ENCODE measurements at places on chromosomes 7 and 10.

GRCh38 chr7:154853063-154853726 is 149.7 kb downstream of the PAXIP1 start:
- DNase-seq, result no peak

- DNase-seq, result no peak
Measured at GRCh38 chr7:44310221-44310848, 15.1 kb downstream of the CAMK2B start.

DNA sequence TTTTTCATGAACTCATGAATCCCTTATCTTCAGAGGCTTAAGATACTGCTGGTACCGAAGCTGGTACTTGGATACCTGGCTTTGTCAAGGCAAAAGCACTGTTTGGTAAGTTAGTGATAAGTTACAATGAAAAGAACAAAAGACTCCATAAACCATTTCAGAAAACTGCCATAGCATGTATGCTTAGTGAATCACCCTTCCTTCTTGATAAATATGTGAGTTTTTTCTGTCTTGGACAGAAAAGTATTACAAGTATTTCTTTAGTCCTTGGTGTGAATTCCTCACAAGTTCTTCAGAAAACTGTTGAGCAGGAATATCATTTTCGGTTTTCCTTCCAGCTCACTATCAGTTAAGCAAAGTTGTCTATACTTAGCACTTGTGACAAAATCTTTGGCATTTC is 25.6 kb downstream of the PUS7 start:
- no peak for DNase-seq

GRCh38 chr10:94358480-94358879 is 4.3 kb downstream of the NOC3L start:
- no peak for DNase-seq

DNA sequence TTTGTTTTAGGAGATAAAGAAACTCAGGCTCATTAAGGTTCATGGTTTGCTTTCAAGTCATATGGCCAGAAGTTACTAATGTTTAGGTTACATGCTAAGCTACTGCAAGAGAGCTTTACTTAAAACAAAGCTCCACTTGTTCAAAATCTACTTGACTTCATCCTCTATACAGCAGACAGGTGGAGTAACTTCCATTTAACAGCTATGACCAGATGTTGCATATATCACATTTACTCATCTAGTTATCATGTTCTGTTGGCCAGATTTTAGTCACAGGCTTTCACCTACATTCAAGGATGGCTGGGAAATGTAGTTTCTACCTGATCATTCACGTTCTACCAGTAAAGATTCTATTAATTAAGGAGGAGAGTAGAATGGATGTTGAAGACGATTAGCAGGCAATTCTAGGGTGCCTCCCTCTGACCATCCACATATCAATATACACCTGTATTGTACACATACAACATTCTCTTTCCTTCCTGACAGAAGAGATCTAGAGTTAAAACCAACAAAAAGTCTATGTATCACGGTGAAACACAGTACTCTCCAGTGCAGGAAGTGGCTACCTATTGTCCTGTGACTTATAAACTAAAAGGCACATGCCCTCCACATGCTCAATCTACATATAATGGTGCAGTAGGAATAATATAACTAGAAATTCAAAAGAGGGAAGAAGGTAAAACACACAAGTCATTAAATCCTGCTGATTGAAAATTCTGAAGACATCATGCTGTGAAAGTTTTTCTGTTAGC is 488.0 kb downstream of the MDFIC start:
- no peak for DNase-seq

GRCh38 chr7:128236924-128237586 is 4.0 kb upstream of the LEP start:
- peak; percentile 47 for DNase-seq

DNA sequence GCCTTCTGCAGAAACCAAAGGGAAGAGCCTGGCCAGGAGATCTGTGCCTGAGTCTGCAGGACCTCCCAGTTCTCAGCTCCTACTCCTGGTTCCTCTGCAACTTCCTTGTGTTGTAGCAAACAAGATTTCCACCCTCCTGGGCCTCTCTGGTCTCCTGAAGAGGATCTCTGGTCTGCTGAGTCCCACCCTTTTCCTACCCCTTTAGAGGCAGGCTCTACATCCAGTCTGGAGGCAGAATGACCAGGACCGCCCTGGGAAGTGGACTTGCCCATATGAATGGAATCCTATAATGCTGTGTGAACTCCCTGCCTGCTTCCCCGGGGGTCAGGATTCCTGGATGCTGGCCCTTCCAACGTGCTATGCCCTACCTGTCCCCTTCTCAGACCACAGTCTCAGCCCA is 3.2 kb downstream of the DENND2A start:
- DNase-seq, result no peak

GRCh38 chr7:7720193-7720592 is 1.8 kb upstream of the RPA3 start:
- peak; percentile 88 for DNase-seq

GRCh38 chr7:105096306-105096705 is 82.3 kb downstream of the KMT2E start:
- DNase-seq, result no peak

DNA sequence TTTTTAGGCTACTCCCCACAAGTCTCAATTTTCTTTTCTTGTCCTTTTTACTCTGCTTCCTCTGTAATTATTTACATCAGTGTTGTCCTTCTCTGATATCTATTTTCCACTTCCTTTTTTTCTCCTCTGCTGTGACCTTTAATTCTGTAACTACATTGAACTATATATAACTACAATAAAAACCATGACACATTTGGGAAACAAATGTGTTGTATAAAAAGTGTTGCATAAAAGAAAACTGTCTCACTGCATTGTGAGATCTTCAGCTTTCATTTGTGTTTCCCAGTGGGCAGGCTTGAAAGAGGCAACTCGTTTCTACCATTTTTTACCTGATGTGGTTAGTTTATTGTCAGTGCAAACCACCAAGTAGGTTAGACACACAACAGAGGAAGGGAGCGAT is 483.9 kb upstream of the NRP1 start:
- no peak for DNase-seq

- DNase-seq, result peak; percentile 72
Measured at GRCh38 chr7:70384024-70384423, 747.9 kb upstream of the GALNT17 start.
